Stimulated activated CD4-positive, alpha-beta T cell treated with anti-CD3 and anti-CD28 coated beads, Interleukin-1b, Interleukin-23, amount 100 ng/mL, for 48 hours (primary cell): ENCODE measurements at places on chromosomes 2 and 18.

GRCh38 chr2:111618226-111618977 lies 265.6 kb downstream of the ANAPC1 start:
- DNase-seq = no peak

DNA sequence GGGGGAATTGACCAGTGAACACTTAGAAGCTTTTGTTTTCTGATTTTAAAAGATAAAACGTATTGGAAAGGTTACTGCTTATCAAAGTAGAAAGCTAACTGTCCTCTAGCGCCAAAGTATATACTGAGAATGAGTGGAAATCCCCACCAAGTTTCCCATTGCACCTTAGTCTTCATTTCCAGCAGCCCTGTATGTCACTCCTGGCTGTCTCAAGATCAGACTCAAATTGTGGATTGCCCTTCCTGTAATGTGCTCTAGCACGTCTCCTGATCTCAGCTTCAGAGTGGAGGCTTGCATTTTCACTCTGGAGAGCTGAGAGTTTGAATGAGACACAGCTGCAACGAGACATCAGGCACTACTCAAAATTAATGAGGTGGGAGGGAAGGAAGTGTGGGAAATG lies 26.6 kb downstream of the MFF start:
- no peak for DNase-seq

GRCh38 chr18:45664824-45665763 lies 49.8 kb downstream of the SLC14A2 start:
- DNase-seq = peak; percentile 67

- DNase-seq = no peak
Measured at GRCh38 chr2:173231465-173231864, 123.2 kb upstream of the CDCA7 start.

DNA sequence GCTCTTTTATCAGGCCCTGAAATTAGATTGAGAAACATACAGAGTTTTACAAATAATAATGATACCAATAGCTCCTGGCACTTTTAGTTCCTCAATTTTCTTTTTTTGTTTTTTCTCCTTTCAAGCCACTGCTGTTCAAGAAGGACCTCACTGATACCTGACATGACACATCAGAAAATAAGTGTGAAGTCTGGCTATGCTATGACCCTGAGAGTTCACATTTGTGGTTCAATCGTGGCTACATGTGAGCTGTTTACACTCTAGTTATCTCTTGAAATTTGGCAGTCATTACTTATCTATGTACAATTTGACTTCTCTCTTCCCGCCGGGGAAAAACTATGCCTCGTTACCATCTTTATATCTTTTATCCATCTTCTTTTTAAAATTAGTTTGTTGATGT lies 686.5 kb downstream of the EPHA4 start:
- DNase-seq = no peak

GRCh38 chr2:96414161-96414710 lies 78.7 kb downstream of the NCAPH start:
- DNase-seq = no peak

DNA sequence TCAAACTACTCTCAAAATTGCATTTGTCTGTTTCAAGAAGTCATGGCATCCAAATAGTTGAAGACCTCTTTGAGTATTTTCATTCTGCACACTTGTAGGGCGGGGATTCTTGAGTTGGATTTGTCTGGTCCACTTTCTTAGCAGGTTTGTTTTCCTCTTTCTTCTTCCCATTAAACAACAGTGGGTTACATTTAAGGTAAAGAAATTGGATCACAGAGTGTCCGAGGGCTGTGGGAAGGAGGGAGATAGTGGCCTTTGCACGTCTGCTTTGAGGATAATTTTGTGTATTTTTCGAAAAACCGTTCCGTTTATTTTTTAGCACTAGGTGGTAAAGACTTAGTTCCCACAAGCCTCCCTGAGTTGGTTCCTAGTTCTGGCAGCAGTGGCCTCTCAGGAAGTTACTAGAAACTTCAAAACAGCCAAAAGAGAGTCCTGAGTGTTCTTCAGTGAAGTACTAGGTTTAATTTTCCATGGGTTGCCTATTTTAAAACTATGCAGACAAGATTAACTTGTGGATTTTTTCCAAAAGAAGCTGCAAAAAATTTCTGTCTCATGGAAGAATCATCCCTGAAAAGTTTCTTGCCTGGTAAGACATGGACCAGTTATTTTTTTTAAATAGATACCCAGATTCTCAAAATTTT lies 107.9 kb downstream of the CDC42EP3 start:
- no peak for DNase-seq

GRCh38 chr18:59114160-59114559 lies 25.5 kb upstream of the SEC11C start:
- DNase-seq = no peak

DNA sequence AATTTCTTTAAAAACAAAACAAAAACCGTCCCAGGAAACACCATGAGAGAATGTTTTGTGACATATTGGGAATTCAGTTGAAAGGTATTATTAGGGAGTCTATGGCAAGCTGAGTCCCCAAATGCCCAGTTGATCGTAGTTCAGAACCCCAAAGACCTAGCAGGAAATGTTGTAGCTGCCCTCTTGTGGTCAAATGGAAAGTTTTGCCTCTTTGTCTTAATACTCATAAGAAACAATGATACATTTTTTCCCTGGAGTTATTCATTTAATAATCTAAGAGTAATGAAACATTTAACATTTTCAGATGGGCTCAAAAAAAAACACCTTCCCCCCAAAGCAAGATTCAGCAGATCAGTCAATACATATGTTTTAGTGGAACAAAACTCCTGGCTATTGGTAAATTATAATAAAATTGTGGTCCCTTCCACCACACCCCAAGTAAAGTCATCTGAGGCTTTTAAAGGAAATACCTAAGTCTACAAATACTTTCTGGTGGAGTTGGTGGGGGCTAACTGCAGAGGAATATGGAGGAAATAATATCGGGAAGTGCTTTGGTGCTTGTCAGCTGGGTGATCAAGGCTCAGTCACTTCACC lies 37.8 kb upstream of the EFEMP1 start:
- no peak for DNase-seq

GRCh38 chr2:240426845-240427721 lies 8.4 kb upstream of the GPC1 start:
- DNase-seq = peak; percentile 44

- DNase-seq = no peak
Measured at GRCh38 chr2:76447294-76447693, 736.6 kb upstream of the GCFC2 start.

- DNase-seq = no peak
Measured at GRCh38 chr2:170493426-170494097, 221.6 kb upstream of the SP5 start.

GRCh38 chr18:13580991-13581390 lies 145.4 kb downstream of the FAM210A start:
- no peak for DNase-seq

GRCh38 chr2:97005353-97005752 lies 19.0 kb upstream of the FAM178B start:
- no peak for DNase-seq

DNA sequence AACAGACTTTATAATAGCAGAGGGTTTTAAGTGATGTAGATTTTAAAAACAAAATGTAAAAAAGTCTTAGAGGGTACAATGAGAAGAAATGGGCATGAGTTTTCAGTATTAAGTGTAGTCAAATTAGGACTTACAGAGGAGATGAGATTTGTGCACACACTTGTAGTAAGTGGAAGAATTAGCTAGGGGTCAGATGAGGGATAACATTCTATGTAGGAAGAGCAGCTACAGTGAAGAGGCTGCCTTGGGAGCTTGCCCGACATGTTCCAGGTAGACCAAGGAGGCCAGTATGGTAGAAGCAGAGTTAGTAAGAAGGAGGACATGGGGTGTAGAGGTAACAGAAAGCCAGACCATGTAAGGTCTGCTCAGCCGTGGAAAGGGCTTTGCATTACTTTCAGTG lies 189.2 kb upstream of the DSEL start:
- no peak for DNase-seq
